D341Med (cell line): ENCODE measurements at places on chromosomes 1 and 21.

DNA sequence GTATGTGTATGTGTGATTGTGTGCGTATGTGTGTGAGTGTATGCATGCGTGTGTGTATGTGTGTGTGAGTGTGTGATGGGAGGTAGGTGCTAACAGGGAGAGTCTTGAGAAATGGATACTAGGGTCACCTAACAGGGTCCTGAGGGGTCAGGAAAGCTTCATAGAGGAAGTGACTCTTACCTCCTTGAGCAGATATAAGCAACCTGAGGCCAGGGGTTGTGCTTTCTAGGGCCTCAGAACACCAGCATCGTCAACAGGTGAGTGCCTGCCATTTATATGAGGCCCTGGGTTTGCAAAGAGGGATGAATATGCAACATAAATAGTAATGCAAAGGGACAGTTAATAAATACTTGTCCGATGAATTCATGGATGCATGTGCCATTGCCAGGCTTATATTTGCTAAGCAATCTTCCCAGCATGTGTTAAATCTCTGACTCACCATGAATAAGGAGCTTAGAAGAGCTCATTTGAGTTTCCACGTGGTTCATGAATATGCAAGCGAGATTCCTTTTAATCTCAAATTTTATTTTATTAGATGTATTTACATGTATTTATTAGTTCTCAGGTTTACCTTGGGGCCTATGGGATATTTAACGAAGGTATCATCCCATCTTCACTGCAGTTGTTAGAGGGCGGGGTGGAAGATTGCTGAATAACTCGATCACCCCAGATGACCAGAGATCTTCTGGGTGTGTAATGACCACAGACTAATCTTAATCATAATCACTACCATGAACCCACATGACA is 438.3 kb downstream of the CAMTA1 start:
- no peak for DNase-seq

GRCh38 chr1:210792250-210793102 is 341.5 kb downstream of the KCNH1 start:
- no peak for DNase-seq

GRCh38 chr1:199937661-199938060 is 89.8 kb upstream of the NR5A2 start:
- DNase-seq, result no peak

GRCh38 chr1:204758601-204759000 is 73.1 kb upstream of the LRRN2 start:
- no peak for DNase-seq

DNA sequence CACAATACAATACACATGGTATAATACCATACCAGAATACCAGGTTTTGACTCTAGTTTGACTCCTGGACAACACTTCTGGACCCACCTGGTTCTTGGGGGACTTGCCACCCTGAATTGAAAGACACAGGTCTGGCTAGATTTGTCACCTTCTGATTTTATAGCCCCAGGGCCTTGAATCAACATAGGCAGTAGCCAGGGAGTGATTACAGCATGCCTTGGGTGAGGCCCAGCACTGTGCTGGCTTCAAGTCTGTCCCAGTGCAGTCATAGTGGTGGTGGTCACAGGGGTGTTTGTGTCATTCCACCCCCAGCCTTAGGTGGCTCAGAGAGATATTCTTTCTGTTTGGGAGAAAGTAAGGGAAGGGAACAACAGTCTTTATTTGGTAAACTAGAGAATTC is 23.3 kb upstream of the SNX7 start:
- no peak for DNase-seq

DNA sequence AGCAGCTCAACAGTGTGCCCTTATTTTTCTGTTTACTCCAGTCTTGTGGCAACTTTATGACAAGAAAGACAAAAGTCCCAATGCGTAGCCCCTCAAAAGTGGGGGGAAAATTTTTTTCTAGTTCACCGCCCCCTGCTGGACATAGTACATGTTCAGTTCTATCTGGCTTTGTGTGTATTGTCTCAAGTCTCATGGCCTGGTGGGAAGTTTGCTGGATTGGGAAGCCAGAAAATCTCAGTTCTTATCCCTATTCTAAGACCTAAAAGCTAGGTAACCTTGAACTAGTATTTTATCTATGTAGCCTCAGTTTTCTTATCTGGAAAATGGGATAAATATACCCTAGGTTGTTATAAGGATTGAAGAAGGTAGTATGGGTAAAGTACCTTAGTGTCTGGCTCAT is 55.8 kb upstream of the LDLRAP1 start:
- DNase-seq, result no peak

- no peak for DNase-seq
These were observed 71.0 kb downstream of the SH3GLB1 start for GRCh38 chr1:86775395-86775794.

GRCh38 chr1:177592624-177593023 is 377.2 kb downstream of the SEC16B start:
- DNase-seq, result no peak

DNA sequence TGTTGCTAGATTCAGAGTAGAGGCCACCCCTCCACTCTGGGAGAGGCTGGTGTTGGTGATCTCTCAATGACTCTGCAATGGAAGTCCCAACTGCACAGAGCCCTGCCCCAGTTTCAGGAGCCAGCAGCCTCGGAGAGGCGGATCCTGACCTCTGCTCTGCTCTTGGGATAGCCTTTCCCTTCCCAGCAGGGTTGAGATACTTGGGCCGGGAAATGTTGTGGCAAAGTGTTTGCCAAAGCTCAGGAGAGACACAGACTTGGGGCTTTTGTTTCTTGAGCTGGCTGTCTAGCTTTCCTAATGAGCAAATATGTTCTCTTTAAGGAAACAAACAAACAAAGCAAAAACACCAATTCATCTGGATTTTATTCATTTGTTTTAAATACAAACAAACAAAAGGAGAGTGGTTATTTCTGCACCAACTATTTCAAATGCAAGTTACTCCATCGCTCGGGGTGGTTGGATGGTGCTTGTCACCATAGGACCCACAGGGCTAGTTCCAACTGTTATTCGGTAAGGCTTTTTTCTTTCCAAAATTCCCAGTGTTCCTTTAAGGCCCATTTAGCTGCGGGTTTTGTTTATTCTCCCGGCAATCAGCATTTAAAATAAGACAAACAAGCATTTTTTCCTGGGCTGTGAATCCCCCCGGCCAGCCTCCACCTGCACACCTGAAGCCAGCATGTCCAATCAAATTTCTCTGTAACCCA is 193.9 kb upstream of the LMO4 start:
- DNase-seq, result no peak

DNA sequence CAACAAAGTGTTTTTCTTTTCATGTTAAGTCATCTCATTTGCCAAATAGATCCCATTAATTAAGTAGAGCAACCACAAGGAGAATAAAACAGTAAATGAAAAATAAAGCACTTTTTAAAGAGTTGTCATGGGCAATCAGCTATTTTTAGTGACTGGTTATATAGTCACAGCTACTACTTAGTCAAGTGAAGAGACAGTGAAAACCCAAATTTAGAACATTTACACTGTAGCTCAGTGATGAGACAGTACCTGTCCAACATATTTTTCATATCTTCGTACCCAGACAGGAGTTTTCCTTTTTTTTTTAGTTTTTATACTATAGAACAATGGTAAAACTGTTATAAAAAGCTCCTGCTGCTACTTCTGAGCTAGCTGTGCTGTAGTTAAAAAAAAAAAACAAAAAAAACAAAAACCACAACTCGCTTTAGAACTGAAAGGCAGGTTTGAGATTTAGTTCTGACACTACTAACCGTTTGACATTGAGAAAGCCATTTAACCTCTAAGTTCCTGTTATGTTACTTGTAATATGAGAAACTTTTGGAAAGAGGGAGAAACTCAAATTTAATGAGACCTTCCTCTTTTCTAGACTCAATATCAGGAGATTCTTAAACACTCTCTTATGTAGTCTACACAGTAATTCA is 777.5 kb downstream of the ADGRL2 start:
- DNase-seq, result no peak

DNA sequence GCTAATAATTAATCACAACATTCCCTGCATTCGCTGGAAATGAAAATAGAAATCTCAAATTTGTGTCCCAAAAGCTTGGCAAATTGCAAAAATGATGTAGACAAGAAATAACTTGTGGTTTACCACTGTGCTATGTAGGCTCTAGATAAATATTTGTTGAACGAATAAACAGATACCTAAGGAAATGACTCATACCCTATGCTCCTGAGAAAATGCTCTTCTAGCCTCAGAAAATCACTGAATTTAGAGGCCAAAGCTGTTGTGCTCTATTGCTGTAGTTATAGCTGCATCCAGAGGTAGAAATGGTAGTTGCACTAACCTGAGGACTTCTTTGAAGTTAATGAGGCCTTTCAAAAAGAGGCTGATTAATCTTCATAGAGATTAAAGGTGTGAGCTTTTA is 142.0 kb upstream of the ZNHIT6 start:
- DNase-seq, result no peak

GRCh38 chr1:224407571-224408293 is 26.9 kb downstream of the WDR26 start:
- no peak for DNase-seq

- no peak for DNase-seq
These were observed 143.1 kb downstream of the TGFBR3 start for GRCh38 chr1:91742848-91743292.

DNA sequence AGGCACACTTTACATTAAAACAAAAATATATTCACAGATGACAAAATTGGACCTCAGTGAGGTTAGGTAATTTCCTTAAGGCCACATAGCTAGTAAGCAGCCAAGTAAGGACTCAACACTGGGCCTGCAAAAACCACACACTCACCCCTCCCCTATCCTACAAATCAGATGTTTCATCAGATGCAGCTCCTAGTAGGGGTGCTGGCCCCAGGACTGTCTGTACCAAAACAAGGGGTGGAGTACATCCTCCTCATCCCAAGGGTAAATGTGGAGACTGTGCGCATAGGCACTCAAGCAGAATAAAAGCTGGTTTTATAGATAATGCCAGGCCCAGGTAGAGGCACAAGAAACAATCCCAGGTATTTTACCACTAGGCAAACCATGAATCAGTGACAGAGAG is 25.7 kb downstream of the URB1 start:
- no peak for DNase-seq

DNA sequence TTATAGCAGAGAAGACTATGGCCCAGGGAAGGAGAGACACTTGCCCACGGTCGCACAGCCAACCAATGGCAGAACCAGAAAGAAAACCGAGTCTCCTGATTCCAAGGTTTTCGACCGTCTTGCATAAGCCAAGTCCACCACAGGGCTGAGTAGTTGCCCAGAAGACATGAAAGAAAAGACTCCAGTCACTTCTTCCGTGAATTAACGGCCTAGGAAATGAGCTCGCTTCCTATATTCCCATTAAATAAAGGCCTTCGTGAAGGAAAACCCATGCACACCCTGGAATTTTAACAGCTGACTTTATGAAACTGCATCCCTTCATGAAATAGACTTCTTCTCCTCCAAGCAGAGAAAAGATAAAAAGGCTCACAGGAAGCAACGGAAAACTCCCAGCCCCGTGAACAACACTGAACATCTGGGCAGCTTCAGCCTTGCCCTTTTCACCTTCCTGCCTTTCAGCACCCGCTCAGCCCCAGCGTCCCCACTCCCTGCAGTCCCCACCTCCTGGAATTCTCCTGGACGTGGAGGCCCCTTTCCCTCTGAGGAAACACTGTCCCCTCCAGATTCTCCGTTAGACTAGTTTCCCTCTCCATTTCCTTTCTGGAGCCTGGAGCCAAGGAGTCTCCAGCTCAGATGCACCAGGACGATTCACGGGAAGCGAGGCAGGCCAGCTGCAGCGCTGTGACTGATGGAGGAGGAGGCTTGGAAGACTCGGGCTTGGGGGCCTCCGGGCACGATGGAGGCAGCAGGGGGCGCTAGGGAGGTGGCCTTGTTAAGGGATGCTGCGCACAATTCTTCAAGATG is 2.7 kb upstream of the MYOC start:
- DNase-seq, result peak; percentile 79

GRCh38 chr1:91070298-91070697 is 48.5 kb upstream of the ZNF644 start:
- DNase-seq, result no peak

DNA sequence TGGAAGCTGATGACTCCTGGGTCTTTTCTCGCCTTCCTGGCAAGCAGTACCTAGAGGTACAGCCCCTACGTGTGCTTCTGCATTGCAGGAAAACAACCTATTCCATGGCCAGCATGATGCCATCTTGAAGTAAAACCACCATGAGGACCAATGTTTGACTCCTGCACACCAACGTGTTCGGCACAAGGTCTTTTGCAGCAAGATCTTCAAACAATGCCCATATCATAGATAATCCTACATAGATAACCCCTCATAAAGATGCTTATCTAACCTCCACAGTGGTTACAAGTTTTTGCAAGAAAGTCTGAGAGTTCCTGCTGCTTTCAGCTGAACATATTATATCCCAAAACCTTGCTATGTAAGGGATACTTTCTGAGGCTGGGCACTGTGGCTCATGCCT is 141.1 kb upstream of the MAP1LC3C start:
- DNase-seq, result no peak

- DNase-seq, result no peak
These were observed 889.7 kb downstream of the ADGRL2 start for GRCh38 chr1:82690411-82690810.

- DNase-seq, result no peak
These were observed 16.2 kb downstream of the FOXO6 start for GRCh38 chr1:41377397-41377796.
